ENCODE measurements at places on chromosomes 13 and 19.

DNA sequence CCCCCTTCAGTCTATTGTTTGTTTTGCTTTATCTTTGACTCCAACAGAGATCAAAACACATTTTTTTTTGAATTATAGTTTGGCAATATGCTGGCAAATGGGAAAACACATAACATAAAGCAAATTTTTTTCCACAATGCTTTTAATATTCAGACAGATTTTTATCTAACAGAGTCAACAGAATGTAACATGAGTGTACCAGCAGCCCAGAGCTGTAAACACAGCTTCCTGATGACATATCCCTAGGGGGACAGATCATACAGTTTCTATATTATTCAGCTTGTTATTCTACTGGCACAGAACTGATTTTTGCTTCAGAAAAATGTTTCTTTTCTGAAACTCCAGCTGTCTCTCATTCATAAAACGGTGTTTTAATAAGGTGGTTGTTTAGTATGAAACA, 168.8 kb downstream of the OLFM4 start:
- no peak for DNase-seq

GRCh38 chr19:49363268-49364082, at the start of gene DKKL1:
TSS of gene DKKL1 (plus strand) at chr19:49363877. CDS start at chr19:49363999, 122 bp downstream.
- DNase-seq = peak; percentile 46

DNA sequence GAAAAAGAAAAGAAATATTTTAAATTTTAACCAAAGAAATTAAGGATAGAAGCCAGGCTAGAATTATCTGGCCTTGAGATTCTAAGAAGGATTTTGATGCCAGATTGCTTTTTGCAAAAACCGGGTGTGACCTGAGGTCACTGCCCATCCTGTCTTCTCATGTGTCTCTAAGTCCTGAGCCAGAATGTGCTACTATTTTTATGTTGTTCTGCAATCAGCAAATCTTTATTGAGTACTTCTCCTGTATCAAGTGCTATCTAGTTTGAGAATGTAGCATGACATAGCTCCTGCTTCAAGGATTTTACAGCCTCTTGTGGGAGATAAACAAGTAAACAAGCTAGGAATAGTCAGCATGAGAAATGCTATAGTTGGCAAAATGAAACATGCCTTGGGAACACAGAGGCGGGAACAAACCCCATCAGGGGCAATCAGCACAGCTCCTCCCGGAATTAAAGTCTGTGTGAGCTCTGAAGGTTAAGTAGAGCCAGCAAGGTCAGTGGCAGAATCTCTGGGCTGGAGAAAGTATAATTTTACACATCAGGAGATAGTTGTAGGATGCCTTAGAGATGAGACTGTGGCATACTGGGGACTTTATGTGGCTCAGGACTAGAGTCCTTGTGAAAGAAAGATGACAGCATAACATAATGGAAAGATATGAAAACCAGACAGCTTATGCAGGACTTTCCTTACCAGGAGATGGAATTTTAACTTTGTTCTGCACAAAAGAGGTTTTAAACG, 899.5 kb upstream of the SLC10A2 start:
- DNase-seq = no peak

DNA sequence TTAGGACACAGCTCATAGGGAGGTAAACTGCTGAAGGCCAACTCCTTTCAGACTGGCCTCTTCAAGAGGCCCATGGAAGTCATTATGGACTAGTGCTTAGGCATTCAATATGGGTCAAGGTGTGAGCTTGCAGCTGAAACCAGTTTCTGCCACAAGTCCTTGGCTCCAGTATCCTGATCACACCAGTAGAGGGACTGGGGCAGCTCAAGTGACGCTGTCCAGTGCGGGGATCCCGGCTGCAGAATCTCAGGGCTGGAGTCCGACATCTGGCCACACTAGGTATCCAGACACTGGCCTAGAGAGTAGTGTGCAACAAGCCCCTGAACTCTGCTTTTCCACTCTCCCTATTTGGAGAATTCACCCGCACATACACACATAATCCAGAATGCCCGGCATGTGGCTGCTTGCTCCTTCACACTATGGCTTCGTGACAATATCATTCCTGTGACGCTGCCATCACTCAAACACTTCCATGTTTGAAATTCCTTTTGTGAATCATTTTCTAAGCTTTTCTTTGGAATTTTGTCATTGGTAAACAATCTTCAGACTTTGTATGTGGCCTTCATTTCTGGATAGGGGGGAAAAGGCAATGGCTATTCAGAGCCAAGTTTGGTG, 425.1 kb downstream of the EFNB2 start:
- no peak for DNase-seq
